ENCODE measurements at places on chromosomes 2 and 18. TPM values are rescaled to one million over a fixed set of nuclear protein-coding genes. Genes with fewer than 3 reads are reported as not detected.

Gene CPO
- total RNA-seq = 0.09 TPM

Gene TXNDC9
- total RNA-seq = 45.1 TPM

Gene TTC21B
- 25.4 TPM for total RNA-seq

Gene TCF7L1
- total RNA-seq = 1.00 TPM

Gene IL36A
- not detected for total RNA-seq

Gene ITGB6
- total RNA-seq = not detected

Gene EN1
- total RNA-seq = not detected

All from smooth muscle cell of bladder (primary cell).